Suprapubic skin (tissue), 4 donors: ENCODE measurements at places on chromosomes 13 and 19.

- DNase-seq, result no peak
These were observed 8.3 kb downstream of the ZNF135 start for GRCh38 chr19:58067240-58067912.

DNA sequence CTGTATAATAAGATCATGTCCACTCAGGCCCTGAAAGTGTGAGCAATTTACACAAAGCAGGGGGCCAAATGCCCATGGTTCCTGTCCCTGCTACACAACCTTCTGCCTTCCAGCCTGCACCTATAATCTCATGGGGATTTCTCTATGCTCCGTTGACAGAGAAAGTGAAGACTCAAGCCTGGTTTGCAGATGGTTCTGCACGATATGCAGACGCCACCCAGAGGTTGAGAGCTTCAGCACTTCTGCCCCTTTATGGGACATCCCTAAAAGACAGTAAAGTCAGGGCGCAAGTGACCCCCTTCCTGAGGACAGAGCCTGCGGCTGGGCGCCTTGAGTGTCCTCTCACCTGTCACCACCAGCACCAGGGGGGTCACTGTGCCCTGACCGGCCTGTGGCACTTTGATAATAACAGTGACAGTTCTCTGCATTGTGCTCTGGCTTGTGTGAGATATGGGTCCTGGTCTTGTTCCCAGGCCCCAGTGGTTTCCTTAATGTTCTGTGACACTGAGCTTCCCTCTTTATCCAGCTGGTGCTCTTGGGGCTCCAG is 15.1 kb downstream of the LILRA5 start:
- DNase-seq, result peak; percentile 57

GRCh38 chr13:44394658-44395057 is 21.0 kb downstream of the SERP2 start:
- no peak for DNase-seq

DNA sequence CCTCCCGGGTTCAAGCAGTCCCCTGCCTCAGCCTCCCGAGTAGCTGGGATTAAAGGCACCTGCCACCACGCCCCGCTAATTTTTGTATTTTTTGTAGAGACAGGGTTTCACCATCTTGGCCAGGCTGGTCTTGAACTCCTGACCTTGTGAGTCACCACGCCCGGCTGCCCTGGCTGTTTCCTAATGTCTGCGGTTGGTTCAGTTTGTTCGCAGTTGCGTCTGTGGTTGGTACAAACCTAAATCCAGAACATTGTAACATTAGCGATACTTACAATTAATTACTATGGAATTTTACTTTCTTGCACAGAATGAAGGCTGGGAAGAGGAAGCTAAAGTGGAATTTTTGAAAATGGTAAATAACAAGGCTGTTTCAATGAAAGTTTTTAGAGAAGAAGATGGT is 38.1 kb downstream of the RNF17 start:
- DNase-seq, result no peak

GRCh38 chr13:25541434-25542123 is 169.8 kb downstream of the ATP8A2 start:
- DNase-seq, result no peak

DNA sequence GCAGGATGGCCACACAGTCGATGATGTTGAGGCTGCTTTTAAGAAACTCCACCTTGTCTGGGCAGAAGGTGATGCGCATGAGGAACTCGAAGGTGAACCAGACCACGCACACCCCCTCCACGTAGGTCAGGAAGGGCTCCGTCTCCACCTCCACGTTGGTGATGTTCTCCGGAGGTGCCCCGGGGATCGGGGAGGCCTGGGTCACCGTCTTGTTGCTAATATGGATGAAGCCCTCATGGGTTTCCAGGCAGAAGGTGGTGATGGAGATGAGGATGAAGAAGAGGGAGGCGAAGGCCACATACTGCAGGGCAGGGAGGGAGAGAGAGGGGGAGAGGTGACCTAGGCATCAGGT is 5.4 kb downstream of the KCNC3 start:
- no peak for DNase-seq

- peak; percentile 96 for DNase-seq
These were observed 10.6 kb upstream of the ZNF709 start for GRCh38 chr19:12495002-12495802.

GRCh38 chr13:25727810-25728209 is 324.0 kb downstream of the SHISA2 start:
- DNase-seq, result no peak

DNA sequence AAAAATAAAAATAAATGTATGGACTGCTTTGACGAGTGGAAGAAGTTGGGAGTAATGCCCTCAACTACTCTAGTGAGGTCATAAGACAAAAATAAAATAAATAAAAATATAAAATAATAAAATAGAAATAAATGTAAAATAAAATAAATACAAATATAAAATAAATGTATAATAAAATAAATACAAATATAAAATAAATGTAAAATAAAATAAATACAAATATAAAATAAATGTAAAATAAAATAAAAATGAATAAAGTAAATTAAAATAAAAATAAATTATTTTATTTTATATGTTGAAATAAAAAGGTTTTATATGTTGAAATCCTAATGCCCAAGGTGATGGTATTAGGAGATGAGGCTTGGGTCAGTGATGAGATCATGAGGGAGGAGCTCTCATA is 20.1 kb upstream of the IGSF23 start:
- DNase-seq, result no peak

DNA sequence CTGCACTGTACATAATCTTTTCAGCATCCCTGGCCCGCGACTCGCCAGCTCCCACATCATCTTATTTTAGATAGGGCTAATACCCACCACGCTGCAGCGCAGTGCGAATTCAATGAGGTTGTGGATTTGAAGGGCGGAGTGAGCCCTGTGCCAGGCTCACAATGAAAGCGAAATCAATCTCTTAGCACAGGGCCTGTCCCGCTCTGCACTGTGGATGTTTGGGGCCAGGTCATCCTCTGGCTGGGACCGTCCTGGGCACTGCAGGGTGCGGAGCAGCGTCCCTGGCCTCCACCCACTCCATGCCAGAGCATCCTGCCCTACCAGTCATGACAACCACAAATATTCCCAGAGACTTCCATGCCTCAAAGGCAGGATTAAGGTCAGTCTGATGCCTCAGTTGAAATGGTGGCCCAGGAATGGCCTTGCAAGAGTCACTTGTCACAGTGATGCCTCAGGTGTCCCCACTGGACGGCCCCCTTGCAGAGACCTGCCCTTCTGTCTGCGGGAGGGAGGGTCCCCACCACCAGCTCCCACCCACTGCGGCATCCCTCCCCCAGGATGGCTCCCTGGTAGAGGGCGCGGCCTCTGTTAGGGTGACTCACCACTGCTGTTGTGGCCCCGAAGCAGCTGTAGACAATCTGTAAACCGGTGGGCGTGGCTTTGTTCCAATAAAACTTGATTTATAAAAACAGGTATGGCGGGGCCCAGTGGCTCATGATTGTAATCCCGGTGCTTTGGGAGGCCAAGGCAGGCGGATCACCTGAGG is 5.6 kb downstream of the UHRF1 start:
- no peak for DNase-seq

DNA sequence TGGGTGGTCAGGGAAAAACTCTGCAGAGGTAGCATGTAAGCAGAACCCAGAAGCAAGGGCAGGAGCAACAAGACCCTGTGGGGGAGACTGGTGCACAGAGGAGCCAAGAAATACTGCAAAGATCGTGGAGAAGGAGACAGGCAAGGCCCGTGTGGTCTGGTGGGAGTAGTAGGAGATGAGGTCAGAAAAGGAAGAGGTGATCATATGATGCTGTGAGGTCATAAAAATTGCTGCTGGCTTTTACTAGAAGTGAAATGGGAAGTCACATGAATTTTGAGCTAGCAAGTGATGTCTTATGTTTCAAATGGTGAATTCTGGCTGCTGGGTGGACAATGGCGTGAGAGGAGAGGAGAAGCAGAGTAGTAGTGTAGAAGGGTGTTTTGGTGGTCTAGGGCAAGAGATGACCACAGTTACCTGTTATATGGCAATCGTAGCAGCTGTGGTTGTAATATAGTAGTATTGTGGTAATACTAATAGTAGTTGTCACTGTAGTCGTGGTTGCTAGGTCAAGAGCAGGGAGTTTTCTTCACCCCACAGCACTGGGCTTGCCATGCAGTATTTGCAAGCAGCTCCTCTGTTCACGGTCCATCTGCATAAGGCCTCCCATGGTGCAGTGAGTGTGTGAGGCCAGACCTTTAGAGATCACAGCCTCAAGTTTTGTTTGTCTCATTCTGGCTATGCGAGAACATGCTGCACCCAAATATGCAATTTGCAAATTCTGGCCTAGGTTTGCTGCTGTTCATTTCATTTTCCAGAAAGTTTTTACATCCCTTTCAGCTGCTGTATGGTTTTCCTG is 205.0 kb downstream of the TSHZ3 start:
- DNase-seq, result no peak

DNA sequence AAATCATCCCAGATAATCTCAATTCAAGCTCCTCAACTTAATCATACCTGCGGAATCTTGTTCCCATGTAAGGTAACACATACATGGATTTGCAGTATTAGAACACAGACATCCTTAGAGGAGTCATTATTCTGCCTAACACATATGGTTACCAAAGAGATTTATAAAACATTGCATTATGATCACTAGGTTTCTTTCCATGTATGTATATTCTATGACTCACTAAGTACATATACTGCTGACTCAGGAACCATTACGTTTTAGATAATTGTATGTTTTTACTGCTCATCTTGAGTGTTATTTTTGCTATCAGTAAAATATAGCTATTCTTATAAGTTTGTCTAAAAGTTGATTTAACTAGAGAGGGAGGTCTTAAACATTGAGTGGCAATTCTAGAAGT is 182.9 kb downstream of the SLITRK6 start:
- no peak for DNase-seq

DNA sequence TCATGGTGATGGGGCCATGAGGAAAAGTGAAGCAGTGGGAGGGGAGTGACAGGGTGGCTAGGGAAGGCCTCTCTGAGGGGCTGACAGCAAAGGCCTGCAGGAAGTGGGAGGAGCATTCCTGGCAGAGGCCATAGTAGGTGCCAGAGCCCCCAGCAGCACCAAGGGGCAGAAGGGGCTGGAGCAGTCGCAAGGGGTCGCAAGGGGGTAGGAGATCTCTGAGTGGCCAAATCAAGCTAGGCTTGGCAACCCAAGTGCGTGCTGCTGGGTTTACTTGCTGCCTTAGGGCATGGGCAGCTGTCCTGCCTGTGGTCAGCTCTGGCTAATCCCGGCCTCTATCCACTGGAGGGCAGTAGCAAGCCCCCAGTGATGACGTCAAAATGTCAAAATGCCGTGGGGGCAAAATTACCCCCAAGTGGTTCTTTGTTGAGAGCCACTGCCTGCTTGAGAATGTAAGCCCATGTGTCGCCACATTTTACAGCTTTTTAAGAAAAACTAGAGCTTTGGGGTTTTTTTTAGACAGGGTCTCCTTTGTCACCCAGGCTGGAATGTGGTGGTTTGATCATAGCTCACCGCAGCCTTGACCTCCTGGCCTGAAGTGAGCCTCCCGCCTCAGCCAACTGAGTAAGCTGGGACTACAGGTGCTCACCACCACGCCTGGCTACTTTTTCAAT is 11.8 kb downstream of the CCDC97 start:
- no peak for DNase-seq

GRCh38 chr13:36346222-36347083 is at the start of gene SPART:
SPART (minus strand) TSS chr13:36346394; CDS start chr13:36335830, 10,564 bp downstream.
- peak; percentile 94 for DNase-seq

DNA sequence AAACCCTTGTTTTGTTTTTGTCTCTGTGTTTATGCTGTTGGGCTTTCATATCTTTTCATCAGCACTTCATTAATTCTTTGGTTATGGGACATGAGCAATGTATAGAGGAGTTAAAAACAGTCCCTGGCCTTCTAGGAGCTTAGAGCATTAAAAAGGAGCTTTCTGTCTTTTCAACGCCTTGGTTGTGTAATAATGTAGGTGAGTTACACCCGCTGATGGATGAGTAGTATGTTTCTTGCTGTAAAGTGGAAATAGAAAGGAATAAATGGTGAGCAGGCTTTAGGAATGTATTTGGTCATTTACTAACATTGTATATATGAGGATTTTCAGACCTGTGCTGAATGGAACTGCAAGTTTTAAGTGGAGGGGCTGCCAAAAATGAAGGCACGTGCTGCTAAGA is 121.5 kb upstream of the RNF113B start:
- DNase-seq, result no peak

DNA sequence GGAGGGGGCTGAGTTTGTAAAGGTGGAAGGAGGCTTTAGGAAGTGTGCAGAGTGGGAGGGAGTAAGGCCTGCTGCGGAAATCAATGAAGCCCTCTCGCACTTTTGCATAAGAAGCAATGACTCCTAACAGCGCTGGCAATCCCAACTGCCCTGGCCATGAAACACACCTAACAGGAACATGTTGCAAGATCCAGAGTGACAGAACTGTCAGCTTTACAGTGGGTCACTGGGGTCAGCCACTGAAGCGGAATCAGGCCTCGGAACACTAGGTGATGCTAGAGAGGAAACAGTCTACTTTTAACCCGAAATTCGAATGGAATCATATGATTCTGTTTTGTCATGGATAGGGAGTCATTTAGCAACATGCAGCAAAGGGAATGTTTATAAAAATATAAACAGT is 54.4 kb downstream of the FGF14 start:
- DNase-seq, result no peak

- DNase-seq, result no peak
These were observed 15.0 kb downstream of the FZR1 start for GRCh38 chr19:3521104-3521445.

DNA sequence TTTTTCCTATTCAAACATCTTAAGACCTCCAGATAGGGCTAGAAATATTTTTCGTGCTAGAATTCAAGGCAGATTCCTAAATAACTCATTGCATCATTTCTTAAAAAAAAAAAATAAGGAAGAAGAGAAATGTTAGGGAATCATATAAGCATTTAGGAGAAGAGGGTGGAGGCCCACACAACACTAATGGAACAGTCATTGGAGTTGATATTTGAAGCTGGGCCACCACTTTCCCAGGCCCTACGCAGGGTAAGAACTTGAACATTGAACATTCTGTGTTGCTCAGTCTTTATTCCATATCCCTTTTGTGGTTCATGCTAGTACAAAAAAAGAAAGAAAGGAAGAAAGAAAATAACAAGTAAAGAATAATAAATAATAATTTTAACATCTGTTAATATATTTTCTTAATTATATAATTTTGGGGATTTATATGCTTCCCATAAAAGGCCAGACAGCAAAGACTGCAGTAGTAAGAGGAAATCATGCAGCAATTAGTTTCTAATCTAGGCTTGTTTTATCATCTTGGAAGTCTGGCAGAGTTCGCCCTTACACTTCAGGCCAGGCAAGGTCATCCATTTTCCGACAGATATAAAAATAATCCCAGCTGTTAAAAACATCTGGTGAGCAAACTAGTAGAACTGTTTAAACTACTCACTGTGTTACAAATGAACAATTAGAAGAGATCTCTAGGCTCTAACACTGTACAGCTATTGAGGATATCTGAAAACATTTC is 127.7 kb downstream of the FRY start:
- DNase-seq, result no peak

GRCh38 chr19:50551715-50552187 is 16.5 kb downstream of the LRRC4B start:
- DNase-seq, result no peak
